ENCODE measurements at places on chromosomes 7 and 10.

DNA sequence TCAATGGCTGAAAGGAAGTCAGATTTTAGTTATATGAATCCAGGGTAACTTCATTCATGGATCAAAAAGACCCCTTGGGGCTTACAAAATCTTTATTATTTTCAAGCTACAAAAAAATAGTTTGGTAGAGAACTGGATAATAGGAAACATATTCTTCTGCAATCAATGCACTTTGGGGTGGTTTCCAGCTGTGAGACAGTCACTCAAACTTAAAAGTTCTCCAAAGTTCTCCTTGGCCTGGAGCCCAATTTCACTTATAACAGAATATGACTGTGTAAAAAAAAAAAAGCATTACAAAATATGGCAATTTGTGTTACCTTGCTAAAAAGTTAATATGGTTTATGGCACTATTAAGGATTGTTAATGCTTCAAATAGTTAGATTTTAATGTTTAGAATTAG, 255.5 kb downstream of the AGMO start:
- DNase-seq = no peak

GRCh38 chr10:126569513-126570244, 100.8 kb downstream of the C10orf90 start:
- DNase-seq = no peak

DNA sequence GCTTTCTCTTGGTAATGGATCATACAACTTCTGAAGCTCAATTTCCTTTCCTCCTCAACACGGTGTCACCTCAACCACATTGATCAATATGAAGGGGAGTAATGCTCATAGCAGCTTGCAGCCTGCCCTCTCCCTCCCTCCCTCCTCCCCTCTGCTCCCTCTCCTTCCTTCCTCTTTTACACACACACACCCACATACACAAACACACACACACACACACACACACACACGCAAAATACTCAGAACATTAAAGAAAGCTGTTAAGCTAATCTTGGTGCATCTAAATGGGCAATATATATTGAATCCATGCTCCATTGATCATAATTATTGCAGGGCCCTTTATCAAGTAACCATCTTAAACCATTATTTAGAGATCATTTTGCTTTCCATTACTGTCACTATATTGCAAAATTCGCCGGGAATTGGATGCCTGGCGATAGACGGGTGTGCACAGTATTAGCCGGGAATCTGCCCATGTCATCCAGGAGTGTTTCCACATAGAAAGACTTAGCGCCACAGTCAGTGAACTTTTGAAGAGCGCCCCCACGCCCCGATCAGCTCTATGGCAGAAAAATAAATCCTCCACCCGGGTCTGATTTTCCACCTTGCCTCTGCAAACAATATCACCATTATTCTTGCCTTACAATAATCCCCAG, 122.0 kb downstream of the PRLHR start:
- no peak for DNase-seq

DNA sequence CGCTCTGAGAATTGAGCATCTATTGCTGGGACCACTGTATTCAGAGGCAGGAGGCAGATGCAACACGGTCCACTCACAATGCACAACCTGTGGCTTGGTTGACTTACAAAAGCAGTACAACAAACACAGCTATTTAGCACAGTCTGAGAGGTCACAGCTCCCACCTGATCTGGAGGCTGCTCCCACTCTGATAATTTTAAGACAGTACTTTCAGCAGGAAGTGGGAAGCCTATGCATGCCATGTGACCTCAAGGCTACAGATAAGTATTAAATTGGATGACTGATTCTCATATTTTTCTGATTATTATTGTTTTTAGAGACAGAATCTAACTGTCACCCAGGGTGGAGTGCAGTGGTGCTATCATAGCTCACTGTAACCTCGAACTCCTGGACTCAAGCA, 659.3 kb downstream of the PARD3 start:
- DNase-seq = no peak

- DNase-seq = no peak
These were observed 10.4 kb downstream of the UNC5B start for GRCh38 chr10:71222601-71223346.

DNA sequence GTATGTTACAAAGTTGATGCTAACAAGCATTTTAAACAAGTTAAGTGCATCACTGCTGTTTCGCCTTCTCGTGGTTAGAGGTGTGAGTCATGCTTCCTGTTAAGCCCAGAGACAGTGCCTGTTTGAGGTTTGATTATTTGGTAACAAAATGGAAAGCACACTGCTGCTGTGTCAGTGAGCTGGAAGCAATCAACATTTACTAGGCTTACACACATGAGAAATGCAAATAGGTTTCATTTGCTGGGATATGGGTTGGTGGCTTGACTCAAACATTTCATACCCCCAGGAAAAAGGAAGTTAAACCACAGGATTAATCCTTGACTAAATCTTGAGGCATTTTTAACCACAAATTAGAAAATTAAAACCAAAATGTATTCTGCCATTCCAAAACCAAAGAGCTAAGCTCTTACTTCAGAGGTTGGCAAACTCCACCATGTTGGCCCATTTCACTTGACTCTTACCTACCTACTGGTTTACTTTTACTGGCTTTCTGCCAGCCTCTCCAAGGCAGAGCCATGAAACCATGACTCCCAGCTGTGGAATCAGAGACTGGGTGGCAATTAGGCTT, 139.2 kb downstream of the ETV1 start:
- DNase-seq = no peak

DNA sequence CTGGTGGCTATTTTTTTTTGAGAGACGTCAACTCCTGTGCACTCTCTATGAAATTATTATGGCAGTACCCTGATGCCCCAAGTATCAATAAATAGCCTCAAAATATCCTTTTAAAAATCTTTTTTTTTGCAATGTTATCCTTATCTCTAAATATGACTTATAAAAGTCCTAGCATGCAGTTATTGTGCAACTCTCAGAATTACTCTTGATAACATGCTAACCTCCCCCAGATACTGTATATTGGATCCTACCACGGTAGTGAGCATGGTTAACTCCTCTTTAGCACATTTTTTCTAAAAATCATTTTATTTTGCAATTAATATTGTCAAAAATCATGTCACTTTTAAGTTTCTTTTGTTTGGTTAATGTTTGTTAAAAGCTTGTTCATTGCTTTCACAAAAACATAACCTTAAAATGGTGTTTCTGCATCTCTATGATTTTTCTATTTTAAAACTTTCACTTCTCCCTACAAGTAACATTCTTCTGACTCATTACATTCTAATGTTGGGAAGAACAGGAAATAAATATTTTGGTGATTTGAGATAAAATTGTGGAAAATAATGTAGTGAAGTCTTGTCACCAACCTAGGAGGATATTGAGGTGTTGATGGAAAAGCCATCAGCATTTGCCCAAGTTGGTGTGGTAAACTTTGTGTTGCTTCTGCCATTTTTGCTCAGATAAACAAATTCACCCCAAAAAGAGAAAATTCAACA, 42.1 kb upstream of the ADRA2A start:
- DNase-seq = no peak

DNA sequence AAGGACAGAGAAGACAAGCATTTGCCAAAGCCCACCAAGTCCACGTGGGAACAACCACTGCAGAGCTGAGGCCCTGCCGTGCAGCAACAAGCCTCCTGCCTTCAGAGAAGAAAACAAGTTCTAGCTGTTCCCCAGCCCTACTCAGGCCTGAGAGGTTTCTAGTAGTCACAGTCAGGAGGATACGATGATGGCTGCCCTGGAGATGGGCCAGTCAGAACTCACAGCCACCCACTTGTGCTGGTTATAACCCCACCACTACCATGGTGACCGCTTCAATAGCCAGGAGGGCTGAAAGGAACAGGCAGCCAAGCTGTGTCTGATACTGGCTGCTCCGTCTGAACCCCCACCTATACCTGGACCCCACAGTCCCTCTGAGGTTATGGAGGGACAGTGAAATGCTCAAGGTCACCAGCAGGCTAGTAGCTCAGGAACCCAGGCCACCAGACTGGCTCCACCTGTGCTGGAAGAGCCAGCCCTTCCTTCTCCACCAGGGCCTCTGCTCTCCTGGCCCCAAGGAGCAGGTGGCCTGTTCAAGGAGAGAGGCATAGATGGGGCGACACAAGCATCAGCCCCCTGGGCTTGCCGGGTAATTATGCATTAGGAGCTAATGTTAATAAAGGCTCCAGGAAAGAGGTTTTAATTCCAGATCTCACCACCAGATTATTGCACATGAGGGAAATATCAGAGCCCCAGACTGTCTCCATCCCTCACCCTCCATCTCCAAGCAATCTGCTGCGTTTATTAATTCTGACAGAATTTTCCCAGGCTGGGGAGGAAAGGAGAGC, 125.8 kb upstream of the PCBD1 start:
- DNase-seq = no peak

DNA sequence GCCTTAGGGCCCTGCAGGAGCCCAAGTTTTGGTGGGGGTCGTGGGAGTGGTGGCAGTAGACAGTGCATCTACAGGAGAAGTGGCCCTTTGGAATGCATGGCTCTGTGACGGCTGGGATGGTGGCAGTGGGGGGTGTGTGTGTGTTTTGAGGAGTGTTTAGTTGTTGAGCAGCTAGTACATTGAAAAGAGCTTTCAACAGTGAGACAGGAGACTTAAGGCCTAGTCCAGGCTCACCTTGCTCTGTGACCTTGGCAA, 27.1 kb downstream of the ZNF775 start:
- no peak for DNase-seq

DNA sequence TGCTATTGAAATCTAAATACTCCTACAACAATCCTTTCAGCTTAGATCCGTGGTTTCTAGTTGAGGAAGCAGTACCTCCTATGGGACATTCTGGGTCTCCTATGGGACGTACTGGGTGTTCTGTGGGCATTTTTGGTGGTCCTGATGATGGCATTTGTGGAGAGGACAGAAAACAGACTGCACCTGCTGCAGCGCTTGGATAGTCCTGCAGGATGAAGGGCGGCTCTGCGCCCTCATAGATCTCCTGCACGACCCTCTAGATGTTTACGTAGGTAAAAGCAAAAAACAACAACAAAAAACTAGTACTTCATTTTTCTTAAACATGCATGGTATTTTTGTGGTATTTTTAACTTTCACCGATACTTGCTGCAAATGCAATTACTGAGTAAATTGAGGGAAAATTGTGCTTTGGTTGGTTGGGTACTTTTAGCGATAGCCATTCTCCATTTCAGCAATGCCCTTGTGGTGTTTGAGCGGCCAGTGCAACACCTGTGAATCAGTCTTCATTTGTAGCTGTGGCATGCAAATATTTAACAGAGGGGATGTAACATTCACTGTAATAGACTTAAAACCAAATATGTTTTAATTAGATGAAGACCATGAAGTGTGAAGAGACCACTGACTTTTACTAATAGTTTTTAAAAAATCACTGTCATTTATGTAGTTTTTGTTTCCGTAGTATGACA, 461.2 kb downstream of the SDK1 start:
- DNase-seq = no peak

DNA sequence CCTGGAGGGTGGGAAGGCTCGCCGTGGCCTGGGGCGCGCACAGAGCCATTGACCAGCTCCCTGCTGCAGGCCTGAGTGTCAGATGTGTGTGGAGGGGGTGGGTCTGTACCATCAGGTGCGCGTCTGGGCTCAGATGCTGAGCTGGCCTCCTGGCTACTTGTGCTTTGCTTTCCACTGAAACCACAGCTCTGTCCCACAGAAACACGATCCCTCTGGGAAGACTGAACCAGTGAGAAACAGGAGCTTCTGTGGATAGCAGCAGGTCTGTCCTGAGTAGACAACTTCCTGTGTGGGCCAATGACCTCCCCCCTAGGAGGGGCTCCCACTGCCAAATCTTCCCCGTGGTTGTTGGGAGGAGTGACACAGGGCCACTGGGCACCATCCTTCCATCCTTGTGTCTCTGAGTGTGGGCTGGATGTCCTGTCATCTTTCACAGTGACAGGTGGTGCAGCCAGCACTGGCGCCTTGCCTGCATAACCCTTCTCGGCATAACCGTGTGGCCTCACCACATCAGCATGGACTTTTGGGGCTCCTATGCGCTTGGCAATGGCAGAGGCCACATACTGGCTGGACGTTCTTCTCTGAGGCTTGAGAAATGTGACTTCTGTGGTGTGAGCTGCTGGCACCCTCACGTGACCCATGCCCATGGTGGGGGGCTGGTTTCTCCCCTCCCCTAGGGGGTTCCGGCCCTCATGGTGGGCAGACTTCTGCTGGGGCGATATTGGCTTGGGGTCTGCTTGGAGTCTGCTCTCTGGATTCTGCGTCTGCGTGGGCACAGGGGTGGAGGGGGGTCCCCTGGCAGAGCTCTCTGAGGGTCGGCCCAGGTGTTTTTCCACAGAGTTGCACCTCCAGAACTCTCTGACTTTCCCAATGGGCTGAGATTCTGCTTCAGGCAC, 245.5 kb upstream of the GRB10 start:
- no peak for DNase-seq

DNA sequence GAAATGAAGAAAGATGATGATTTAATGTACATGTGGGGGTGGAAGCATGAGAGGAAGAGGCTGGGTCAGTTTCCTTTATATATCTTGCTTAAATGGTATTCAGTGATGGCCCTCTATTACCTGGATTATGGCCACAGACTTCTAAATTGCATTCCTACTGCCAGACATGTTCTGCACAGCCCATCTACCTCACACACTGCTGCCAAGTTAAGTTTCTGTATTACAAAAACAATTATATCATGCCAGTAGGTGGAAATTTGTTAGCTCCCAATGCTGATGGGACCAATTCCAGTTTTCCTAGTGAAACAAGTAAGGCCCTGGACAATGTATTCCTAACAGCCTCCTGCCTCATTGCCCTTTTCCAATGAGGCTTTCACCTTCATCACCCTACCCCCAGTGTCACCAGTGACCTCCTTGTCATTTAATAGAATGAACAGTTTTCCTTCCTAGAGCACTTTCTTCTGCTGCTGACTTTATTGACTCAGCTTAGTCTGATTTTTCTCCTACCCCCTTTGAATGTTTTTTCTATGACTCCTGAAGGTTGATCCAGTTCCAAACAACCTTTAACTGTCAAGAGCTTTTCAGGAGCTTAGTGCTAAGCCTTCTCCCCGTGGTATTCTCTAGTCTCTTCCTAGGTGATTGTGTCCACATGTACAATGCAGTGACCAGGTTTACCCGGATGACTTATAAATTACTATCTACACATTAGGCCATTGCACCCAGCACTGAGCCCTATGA, 316.6 kb upstream of the ANKRD30A start:
- DNase-seq = no peak

GRCh38 chr10:25966844-25967243, 32.8 kb downstream of the MYO3A start:
- no peak for DNase-seq

GRCh38 chr7:13312307-13312706, 624.9 kb downstream of the ARL4A start:
- no peak for DNase-seq

GRCh38 chr10:9823268-9823930, 1194.3 kb upstream of the CELF2 start:
- no peak for DNase-seq

DNA sequence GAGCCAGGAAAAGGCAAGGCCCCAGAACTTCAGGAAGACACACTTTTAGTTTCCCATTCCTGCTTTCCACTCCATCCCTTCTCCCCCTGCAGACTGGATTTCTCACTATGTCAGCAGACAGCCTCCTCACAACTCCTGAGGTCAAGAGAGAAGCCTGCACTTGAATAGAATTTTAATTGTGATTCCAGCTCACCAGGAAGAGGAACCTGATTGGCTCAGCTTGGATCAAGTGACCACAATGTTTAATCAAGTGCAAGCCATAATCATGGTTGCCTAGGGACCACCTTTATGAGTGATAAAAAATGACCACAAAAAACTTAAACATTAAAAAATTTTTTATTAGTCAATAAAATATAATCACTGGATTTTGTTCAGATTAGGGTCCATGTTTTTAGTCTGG, 244.7 kb upstream of the RHOBTB1 start:
- DNase-seq = no peak

GRCh38 chr7:141468341-141468740, 82.9 kb upstream of the AGK start:
- no peak for DNase-seq
